Esophagus mucosa (tissue), 1 donor: ENCODE measurements at places on chromosomes 3 and 15. TPM values are rescaled to one million over a fixed set of nuclear protein-coding genes. Genes with fewer than 3 reads are reported as not detected.

GRCh38 chr15:99123713-99124451 lies 19.0 kb downstream of the SYNM start:
- peak; percentile 85 for ATAC-seq

- no peak for ATAC-seq
These were observed 47.4 kb upstream of the TPM1 start for GRCh38 chr15:62994975-62995681.

DNA sequence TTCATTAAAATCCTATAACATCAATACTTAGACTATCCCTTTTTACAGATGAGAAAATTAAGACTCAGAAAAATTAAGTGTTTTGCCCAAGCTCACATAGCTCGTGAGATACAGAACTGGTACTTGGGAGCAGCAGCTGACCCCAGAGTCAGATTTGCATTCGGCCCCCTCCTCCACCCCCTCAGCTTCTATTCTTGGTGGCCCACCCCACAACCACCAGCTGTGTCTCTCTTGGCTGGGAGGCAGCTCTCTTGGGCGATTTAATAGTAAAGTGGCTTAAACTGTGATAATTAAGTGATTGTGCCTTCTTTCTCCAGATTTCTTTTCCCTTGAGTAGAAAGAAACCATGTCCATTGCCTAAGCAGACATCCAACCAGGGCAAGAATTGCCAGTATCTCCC lies 203.6 kb upstream of the PDZRN3 start:
- ATAC-seq: no peak

DNA sequence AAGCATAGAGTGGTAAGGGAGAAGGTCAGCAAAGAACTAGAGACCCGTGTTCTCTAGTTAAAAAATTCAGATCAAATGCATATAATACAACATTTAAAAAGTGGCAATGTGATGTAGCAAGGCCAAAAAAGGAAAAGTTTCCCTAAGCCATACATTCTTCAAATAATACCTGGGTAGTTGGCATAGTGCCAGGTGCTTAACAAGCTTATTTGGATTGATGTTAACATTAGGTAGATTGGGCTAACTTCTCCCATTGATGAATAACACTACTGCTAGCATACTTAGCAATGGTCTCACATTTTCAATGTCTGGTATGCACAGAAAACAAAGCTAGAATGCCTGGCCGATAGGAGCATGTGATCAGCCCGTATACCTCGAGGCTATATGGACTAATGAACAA lies 283.6 kb upstream of the RARB start:
- ATAC-seq: no peak

DNA sequence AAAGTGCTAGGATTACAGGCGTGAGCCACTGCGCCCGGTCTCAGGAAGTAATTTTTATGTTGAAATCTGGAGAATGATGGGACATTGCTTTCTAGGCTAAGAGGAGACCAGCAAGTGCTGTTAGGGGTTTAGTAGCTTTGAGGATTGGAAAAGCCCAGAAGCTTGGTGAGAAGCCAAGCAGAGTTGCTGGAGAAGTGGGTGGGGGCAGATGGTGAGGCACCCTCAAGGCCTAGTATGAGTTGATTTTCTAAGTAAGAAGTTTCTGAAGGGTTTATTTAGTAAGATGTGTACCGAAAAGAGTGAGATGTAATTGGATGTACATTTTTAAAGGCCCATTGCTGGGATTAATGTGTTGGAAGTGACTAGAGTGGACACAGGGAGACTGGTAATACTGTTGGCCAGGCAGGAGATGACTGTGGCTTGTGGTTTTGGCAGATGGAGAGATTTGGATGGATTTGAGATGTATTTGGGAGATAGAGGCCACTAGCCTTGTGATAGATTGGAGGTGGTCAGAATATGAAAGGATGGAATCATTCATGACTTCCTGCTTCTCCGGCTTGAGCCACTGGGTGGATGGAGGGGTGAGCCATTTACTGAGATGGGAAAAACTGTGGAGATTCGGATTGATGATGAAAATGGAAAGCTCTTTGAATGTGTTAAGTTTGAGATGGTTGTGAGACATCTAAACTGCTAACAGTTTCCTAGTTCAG lies 2.3 kb downstream of the LRRC28 start:
- ATAC-seq: no peak

GRCh38 chr3:8891774-8892173 lies 71.5 kb downstream of the RAD18 start:
- ATAC-seq: no peak

GRCh38 chr3:18657858-18658820 lies 233.0 kb upstream of the SATB1 start:
- peak; percentile 92 for ATAC-seq

GRCh38 chr15:85362436-85363081 lies 17.8 kb upstream of the AKAP13 start:
- no peak for ATAC-seq

- peak; percentile 19 for ATAC-seq
These were observed 739 bp downstream of the SNRPN start for GRCh38 chr15:24955531-24955921.

DNA sequence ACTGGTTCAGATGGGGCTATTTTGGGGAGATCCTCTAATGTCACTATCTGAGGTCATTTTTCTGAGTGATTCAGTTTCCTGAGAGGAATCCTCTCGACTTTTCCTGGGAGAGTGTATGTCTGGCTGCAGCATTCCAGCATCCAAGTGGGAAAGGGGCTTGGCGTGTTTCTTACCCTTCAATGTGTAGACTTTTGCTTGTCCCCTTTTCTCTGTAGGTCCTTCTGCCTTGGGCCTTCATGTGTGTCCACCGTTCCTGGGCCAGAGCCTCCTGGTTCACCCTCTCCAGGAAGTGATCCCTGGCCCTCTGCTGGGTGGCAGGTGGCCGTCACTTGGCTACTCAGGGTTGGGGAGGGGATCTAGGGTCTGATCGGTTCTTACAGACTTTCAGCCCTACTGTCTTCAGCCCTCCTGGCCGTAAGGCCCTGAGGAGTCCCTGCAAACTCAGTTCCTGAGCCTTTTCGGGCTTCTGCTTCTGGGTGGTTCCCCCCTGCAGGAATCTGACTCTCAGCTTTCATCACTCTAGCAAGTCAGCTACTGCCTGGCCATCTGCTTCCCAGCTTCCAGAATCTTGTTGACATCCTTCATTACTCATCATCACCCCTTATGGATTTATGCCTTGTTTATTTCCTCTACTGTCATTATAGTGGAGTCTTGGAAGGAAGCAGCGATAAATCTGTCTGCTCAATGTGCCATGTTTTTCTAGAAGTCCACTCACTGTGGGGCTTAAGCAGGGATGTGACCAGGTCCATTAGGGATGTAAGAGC lies 36.5 kb downstream of the GOLGA6L10 start:
- no peak for ATAC-seq

DNA sequence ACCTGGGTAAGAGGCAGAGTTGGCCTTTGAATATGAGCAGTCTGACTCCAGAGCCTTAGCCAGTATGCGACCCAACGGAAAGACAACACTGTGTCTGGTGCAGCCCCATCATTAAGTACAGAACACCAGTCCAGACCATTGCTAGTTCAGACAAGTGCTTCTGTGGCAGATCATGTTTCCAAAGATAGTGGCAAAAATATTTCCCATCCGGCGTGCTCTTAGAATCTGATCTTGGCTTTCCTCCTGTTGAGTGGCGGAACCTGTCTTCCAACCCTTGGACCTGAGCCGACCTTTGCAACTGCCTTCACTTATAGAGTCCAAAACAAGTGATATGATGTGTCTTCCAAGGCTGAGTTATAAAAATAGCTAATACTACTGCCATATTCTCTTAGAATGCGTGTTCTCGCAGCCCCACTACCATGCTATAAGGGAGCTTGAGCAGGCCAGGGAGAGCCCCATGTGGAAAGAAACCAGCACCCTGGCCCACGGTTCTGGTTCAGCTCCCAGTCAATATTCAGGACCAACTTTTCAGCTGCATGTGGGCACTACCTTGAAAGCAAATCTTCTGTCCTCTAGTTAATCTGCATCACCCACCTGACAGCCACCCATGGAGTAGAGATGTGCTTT lies 322.4 kb upstream of the SLCO3A1 start:
- ATAC-seq: no peak

DNA sequence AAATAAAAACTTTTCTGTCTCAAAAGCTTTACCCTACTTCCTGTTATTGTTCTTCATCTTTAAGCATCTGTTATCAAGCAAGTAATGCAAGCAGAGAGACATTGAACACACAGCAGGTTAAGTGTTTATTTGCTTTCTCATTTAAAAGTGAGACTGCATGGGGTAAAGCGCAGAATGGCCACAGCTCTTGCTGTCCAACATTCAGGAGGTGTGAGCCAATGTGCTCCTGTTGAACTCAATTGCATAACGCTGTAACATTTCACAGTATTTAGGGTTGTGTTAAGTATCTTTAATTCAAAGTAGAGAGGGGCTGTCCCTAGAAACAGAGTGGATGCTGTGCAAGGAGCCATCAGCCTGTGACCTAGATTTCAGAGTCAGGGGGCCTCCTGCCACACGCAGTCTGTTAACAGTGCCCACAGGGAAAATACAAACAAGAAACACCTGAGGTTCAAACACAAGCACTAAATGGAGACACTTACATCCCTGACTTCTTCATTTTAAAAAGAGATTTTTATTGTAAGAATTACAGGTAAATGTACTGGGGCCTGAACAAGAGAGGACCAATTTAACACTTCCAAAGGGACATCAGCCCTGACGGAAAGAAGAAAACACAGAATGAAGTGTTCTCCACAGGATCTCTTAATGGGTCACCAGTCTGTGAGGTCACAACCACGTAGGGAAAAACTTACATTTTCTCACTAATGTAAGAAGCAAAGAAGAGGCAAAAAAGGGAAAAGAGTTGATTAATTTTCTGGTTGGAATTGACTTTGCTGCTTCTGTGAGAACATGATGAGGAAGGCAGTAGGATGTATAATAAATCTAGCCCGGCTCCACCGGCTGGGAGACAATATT lies 815.1 kb downstream of the VGLL3 start:
- ATAC-seq: no peak

- ATAC-seq: no peak
These were observed 13.1 kb upstream of the KCTD6 start for GRCh38 chr3:58478781-58479180.

DNA sequence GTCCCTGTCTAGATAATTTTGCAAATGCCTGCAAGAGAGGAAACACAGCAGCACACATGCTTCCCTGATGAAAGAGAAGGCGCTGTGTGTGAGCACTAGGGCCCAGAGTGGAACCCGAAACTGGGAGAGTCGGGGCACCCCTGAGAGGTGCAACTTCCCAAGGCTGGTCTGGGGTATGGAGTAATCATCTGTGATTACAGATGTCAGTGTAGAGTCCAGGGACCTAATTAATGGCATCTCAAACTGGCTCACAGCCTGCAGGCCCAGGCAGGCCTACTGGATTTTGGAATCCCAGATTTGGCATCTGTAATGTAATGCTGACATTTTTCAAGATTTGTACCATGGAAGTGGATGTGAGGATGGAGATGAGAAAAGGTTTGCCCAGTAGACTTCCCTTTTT lies 29.4 kb downstream of the PGPEP1L start:
- ATAC-seq: peak; percentile 79

- peak; percentile 90 for ATAC-seq
These were observed 174.2 kb upstream of the ATP11B start for GRCh38 chr3:182618981-182619591.

- ATAC-seq: no peak
These were observed 86.1 kb upstream of the NTRK3 start for GRCh38 chr15:88342666-88343065.

GRCh38 chr15:68503213-68503612 lies 71.2 kb upstream of the ITGA11 start:
- no peak for ATAC-seq

- ATAC-seq: peak; percentile 17
These were observed 120.0 kb downstream of the SSR3 start for GRCh38 chr3:156434921-156435320.

DNA sequence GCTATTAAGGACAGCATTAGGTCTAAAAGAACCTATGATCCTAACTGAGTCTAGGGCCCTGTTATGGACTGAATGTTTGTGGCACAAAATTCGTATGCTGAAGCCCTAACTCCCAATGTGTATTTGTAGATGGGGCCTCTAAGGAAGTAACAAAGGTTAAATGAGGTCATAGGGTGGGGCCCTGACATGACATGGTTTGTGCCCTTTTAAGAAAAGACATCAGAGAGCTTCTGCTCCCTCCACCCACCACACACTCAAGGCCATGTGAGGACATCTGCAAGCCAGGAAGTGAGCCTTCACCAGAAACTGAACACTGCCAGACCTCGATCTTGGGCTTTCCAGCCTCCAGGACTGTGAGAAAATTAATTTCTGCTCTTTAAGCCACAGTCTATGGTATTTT lies 49.2 kb downstream of the PHC3 start:
- ATAC-seq: no peak

DNA sequence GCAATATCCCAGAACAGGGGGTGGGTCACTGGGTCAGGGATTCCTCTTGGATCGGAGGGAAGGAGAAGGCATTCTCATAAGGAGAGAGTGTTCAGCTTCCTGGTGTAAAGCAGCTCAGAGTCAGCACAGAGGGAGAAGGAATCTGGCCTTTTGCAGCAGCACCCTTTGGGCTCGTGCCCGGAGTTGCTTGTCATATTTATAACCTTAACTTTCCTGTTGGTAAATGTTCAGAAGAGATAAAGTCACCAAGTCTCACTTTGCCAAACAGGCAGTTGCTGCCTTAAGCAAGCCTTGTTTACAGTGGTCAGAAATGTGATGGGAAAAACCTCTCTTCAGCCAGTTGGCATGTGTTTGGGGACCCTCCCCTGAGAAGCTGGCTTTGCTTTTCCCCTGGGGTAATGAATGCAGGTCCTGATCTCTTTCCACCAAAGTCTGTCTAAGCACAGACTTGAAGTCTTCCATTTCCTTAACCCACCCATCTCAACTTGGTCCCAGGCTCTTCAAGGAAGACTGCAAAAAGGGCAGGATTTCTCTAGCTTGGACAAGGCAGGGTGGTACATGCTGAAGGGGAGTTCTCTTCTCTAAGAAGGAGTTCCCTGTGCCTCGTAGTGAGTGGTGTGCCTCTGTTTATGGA lies 206.9 kb upstream of the BHLHE40 start:
- ATAC-seq: peak; percentile 43

DNA sequence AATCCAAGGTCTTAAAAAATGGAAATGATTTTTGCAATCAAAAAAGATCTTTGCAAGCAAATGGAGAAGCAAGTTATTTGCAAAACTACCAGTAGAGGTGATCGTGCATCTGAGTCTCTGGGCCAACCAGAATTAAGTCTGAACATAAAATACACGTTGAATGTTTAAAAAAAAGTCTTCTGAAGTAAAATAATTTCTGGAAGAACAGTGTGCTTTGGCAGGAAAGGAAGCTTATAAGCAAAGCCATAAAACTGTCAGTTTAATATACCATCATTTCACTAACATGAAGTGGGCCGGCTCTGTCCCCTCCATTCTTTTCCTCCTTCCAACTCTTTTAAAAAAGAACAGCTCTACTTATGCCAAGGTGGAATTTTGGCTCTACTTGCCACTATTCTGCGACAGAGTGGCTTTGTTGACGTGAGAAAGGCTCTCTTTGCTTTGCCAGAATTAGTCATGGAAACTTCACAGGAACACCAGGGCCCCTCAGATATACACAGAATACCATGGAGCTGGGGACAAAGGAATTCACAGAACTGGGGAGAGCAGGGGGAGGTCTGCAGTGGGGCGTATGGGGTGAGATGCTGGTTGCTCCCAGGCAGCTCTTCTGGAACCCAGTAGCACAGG lies 29.8 kb downstream of the FSTL1 start:
- no peak for ATAC-seq

The KCNMB3 gene
- total RNA-seq: 0.68 TPM

The VPS33B gene
- total RNA-seq: 13.4 TPM

The DCP1A gene
- total RNA-seq: 11.3 TPM

The C3orf38 gene
- 15.1 TPM for total RNA-seq

The CILP gene
- 0.64 TPM for total RNA-seq

The MME gene
- 0.60 TPM for total RNA-seq

The MAP6D1 gene
- total RNA-seq: 2.0 TPM

The TMC3 gene
- total RNA-seq: not detected

The ZNF80 gene
- not detected for total RNA-seq

The LCTL gene
- total RNA-seq: not detected

The PEX11A gene
- 3.5 TPM for total RNA-seq

The GRM2 gene
- 0.08 TPM for total RNA-seq
